Keratinocyte (primary cell): ENCODE measurements at places on chromosomes 3 and 15.

- no peak for DNase-seq
Observed at GRCh38 chr3:133890972-133891644, 4.6 kb downstream of the RAB6B start.

GRCh38 chr3:153734777-153735551, 386.2 kb upstream of the ARHGEF26 start:
- peak; percentile 7 for DNase-seq

DNA sequence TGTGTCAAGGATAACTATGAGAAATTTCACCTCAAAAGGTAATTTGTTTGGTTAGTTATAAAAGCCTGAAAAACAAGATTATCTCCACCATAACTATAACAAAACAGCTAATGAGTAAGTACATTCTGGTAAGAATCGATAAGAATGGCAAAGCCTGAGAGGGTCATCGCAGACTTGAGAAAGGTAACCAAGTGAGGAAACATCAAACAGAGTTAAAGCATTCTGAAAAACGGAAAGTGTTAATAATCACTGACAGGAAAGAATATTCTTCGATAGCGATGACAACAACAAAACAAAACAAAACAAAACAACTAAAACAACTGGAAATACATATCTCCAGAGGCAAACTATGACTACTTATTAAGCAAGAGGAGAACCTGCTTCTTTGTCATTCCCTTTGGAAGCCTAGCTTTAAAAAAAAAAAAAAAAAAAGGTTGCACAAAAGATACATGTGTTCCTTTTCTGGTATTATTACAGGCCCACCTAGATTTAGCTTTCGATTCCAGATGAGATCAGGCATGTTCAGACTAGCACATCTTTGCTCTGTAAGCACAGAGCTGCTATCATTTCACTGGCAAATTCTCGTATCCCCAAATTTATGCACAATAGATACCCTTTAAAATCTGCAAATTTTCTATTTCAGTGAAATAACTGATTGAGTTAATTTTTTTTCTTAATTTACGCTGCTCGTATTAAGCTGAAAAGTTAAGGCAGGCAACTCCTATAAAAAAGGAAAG, 155.6 kb downstream of the TIGIT start:
- DNase-seq, result no peak

DNA sequence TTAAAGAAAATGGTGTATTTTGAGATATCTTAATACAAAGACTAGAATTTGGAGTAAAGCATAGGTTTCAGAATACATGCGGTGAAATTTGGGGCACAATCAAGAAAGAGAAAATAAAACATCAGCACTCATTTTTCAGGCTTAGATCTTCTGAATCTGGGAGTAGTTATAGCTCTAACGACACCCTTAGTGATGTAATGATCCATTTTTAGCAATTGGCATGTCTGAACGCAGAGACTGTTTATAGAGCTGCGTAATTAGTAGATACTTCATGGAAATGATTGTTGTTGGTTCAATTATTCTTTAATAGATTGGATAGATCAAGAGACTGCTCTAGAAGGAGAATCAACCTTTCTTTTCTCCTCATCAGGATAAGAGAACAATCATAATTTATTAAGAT, 47.5 kb upstream of the SNRK start:
- DNase-seq, result no peak

DNA sequence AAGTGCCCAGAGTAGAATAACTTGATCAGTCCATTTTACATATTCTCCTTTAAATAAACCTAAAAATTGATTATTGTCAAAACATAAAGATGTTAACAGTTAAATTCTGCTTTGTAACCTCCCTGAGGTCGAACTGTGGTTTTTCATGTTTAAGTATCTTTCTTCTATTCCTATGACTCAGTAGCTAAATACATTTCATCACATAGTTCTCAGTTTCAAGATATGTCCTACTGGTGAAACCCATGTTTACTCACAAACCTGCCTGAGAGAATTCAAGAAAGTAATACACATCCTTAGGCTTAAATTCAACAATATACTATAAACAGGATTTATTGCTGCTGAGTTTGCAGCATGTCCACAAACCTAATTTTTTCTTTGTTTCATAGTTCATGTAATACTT, 692.9 kb downstream of the ZPLD1 start:
- no peak for DNase-seq
